ENCODE measurements at places on chromosomes 16 and 17.
A peak's percentile ranks its signal among the peaks of the same experiment; 100 is the strongest.

DNA sequence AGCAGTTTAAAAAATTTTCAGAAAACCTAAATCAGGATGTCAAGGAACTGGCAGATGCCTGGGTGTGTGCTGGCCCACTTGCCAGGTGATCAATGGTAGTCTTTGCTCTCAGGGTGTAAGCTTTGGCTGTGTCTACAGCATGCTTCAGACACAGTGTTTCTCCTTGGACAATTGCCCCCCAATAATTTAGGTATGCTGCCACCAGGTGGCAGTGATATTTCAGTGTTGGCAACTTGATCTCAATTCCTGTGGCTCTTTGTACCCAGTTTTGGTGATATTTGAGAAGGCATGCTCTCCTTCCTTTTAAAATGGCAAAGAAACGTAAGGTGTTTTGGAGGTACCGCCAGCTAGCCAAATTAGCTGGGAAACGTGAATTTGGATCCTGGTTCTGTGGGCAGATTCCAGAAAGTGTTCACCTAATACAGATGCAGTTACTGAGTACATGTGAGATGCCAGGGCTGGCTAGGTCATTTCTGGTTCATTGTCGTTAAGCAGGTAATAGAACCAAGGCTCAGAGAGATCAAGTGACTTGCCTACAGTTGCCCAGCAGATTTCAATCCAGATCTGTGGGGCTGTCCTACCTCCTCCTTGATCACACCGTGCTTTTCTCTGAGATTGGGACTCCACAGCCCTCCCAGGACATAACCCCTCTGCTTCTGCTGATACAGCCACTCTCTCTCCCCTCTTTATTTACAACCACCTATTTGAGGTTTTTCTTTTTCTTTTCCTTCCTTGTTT is 155.6 kb upstream of the PLCG2 start:
- H3K4me1 ChIP-seq, result peaks cover 18% of the 10 kb centered on the region
- H3K4me3 ChIP-seq, result no peak overlapping the region
- no peak for DNase-seq
- H3K36me3 ChIP-seq, result peaks cover 40% of the 10 kb centered on the region

DNA sequence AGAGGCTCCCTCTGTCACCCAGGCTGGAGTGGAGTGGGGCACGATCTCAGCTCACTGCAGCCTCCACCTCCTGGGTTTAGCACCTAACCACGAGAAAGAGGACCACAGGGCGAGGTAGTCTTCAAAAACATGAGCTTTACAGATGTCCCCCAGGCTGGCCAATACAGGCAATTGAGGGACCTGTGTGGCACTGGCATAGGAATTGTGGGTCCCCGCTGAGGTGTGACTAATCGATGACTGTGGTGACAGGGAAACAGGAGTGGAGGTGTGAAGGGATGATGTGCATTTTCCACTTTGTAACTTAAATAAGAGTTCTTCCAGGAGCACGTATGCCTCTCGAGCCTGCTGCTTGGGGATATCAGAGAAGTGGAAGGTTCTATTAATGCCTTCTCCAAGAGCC is 12.6 kb upstream of the ARHGAP17 start:
- H3K4me1 ChIP-seq, result peaks cover 5% of the 10 kb centered on the region
- H3K36me3 ChIP-seq, result no peaks in the 10 kb centered on the region
- no peak overlapping the region for H3K27ac ChIP-seq
- no peak for DNase-seq
- H3K27me3 ChIP-seq, result no peaks in the 10 kb centered on the region
- H3K4me3 ChIP-seq, result no peak overlapping the region

DNA sequence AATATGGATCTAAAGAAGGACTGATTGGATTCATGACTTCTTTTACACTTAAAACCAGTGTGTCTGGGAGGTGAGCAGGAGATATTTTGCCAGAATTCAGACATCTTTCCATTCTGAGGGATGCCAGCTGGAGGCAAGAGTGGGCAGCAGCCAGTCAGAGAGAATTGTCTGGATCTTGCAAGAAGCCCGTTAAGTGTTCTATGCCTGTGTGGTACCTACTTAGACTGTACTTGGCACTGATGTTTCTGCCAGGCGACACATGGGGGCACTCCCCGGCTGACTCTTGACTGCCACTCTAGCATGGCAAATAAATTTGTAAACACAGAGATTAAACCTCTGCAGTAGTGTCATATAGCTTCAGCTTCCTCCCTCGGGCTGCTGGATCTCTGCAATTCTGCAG is 247.7 kb downstream of the UTP18 start:
- no peaks in the 10 kb centered on the region for H3K27me3 ChIP-seq
- no peak overlapping the region for H3K4me3 ChIP-seq
- H3K27ac ChIP-seq, result no peak overlapping the region
- DNase-seq, result no peak
- H3K36me3 ChIP-seq, result no peaks in the 10 kb centered on the region
- H3K4me1 ChIP-seq, result no peaks in the 10 kb centered on the region

DNA sequence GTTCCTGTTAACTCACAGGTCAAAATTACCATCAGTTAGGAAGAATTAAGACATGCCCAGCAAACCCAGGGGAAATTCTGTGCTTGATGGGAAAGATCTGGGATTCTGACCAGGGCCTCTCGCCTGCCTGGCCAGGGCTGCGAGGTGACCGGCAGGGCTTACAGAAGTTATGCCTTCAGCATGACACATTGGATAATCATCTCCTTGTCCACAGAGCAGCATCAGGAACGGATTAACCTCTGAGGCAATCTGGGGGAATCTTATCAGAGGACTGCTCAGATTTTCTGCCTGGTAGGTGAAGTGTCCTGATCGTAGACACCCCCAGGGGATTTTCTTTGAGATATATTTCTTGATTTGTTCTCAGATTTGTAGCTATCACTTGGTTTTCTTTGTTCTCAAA is 172.5 kb downstream of the HS3ST3A1 start:
- no peaks in the 10 kb centered on the region for H3K36me3 ChIP-seq
- H3K4me1 ChIP-seq, result no peaks in the 10 kb centered on the region
- peak; percentile 56 for DNase-seq
- no peak overlapping the region for H3K27ac ChIP-seq
- no peaks in the 10 kb centered on the region for H3K27me3 ChIP-seq

- no peaks in the 10 kb centered on the region for H3K27me3 ChIP-seq
- H3K36me3 ChIP-seq, result no peaks in the 10 kb centered on the region
- H3K27ac ChIP-seq, result no peak overlapping the region
- H3K4me3 ChIP-seq, result no peak overlapping the region
- DNase-seq, result no peak
Measured at GRCh38 chr16:9372934-9373890, 281.8 kb downstream of the HAPSTR1 start.

- H3K27ac ChIP-seq, result no peak overlapping the region
- H3K4me1 ChIP-seq, result no peaks in the 10 kb centered on the region
- no peak overlapping the region for H3K4me3 ChIP-seq
- H3K27me3 ChIP-seq, result no peaks in the 10 kb centered on the region
- no peak for DNase-seq
Measured at GRCh38 chr16:12587170-12587569, 216.5 kb downstream of the CPPED1 start.

DNA sequence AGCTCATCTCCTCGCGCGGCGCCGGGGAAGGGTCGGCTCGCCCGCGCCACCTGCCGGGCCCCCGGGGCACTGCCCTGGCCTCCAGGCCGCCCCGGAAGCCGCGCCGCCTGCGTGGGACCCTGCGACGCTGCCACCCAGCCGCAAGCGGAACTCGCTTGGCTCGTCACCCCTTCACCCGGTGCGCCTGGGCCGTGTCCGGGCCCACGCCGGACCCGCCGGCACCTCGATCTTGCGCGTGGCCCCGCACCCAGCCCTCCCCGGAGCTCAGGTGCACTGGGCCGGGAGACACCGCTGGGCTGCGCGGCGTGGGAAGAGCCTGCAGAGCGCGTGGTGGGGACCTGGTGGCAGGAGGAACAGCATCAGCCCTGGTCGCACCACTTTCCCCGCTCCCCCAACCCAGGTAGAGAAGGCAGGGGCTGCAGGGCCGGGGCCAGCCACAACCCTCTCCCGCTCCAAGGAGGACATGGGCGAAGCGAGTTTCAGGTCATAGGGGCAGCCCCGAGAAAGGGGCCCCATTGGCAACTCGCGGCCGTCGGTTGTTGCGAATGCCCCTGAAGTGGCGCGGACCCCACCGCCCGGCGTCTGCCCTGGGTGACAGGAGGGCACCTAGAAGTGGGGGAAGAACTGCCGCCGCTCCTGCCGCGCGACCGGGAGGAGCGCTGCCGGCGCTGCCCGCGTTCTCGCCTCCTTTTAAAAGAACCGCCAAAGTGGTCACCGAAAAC is 363 bp upstream of the MIF4GD start:
- H3K36me3 ChIP-seq, result peaks cover 11% of the 10 kb centered on the region
- no peaks in the 10 kb centered on the region for H3K4me1 ChIP-seq
- no peaks in the 10 kb centered on the region for H3K27me3 ChIP-seq

DNA sequence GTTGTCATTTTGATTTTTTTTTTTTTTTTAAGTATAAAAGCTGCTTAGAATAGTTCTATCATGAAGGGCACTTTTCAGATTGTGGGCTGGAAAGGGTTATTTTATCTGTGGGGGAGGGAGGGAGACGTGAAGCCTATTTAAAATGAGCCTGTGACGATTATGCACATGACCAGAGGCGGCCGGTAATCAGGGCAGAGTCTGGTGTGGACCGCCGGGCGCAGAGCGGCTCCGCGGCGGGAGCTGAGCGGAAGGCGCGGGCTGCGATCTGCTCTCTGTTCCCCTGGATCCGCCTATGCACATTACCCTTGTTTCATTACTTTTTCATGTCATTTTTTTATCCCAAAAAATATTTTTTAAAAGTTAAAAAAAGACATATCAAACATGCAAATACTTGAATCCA is 23.5 kb downstream of the TMC6 start:
- no peak overlapping the region for H3K27ac ChIP-seq
- no peaks in the 10 kb centered on the region for H3K27me3 ChIP-seq
- peaks cover 21% of the 10 kb centered on the region for H3K36me3 ChIP-seq
- no peak overlapping the region for H3K4me3 ChIP-seq

- no peak overlapping the region for H3K4me3 ChIP-seq
- DNase-seq, result no peak
- H3K27me3 ChIP-seq, result no peaks in the 10 kb centered on the region
- peaks cover 2% of the 10 kb centered on the region for H3K4me1 ChIP-seq
- H3K27ac ChIP-seq, result no peak overlapping the region
- H3K36me3 ChIP-seq, result no peaks in the 10 kb centered on the region
Measured at GRCh38 chr17:80503031-80503430, 26.6 kb upstream of the NPTX1 start.

DNA sequence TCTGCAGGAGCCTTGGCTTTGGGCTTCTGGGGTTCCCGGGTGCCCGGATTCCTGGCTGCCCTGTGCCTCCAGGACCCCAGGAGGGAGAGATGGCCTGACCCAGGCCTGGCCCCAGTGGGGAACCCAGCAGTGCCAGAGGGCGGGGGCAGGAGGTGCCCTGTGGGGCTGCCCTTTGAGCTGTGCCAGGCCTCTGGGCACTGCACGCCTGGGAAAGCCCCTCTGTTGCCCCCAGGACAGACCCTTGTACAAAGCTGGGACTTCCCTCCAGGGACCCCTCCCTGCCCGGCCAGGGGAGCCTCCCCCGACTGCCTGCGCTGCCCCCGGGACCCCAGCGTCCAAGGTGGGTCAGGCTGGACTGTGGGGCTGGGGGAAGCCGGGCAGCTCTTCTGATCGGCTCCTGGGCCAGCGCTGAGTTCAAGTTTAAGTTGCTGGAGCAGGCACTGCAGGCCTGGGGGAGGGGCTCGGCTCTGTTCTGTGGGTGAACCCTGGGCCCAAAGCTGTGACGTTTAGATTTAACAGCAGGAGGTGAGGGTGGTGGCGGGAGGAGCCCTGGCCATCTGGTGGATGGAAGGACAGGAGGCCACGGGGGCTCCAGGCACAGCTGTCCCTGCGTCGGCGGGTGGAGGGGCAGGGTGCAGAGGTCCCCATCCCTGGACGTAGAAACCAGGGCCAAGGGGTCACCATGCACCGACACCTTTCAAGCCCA is 27.6 kb upstream of the C1QTNF8 start:
- H3K27me3 ChIP-seq, result no peaks in the 10 kb centered on the region
- no peak overlapping the region for H3K27ac ChIP-seq
- DNase-seq, result no peak
- H3K4me1 ChIP-seq, result no peaks in the 10 kb centered on the region

GRCh38 chr17:47803751-47804150 is 17.8 kb downstream of the OSBPL7 start:
- H3K27ac ChIP-seq, result no peak overlapping the region
- DNase-seq, result no peak
- H3K27me3 ChIP-seq, result no peaks in the 10 kb centered on the region
- no peak overlapping the region for H3K4me3 ChIP-seq
- H3K36me3 ChIP-seq, result peaks cover 16% of the 10 kb centered on the region

DNA sequence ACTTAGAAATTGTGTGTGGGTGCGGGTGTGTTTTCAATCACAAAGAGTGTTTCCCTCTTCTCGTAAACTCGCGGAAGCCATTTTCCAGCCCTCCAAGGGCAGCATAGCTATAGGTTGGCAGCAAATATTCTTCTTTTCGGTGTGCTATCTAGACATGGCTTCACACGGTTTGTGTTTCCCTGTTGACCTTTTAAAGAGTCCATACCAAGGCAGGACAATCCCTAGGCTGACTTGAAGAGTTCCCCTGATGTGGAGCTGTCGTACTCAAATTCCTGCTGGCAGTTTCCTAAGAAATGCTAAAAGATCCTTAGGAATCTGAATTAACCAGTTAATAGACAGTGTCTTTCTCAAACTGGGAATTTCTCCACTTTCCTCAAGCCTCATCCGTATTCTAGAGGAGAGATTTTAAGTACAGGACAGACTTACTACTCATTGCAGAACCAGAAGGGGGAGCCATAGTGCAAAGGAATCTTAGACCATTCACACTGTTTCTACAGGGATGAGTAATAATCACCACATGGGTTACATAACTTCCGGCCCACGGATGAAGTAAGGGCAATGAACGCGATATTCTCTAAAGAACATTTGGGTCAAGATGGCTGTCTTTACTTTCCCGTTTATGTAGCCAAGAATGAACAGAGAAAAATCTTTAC is 288.6 kb upstream of the ELAC2 start:
- H3K36me3 ChIP-seq, result no peaks in the 10 kb centered on the region
- DNase-seq, result peak; percentile 87

GRCh38 chr17:59762049-59762823 is 54.8 kb downstream of the VMP1 start:
- H3K36me3 ChIP-seq, result peaks cover 17% of the 10 kb centered on the region
- peak overlapping the region; percentile 96 for H3K27ac ChIP-seq
- H3K4me3 ChIP-seq, result no peak overlapping the region
- no peak for DNase-seq
- peaks cover 12% of the 10 kb centered on the region for H3K4me1 ChIP-seq
- no peaks in the 10 kb centered on the region for H3K27me3 ChIP-seq

DNA sequence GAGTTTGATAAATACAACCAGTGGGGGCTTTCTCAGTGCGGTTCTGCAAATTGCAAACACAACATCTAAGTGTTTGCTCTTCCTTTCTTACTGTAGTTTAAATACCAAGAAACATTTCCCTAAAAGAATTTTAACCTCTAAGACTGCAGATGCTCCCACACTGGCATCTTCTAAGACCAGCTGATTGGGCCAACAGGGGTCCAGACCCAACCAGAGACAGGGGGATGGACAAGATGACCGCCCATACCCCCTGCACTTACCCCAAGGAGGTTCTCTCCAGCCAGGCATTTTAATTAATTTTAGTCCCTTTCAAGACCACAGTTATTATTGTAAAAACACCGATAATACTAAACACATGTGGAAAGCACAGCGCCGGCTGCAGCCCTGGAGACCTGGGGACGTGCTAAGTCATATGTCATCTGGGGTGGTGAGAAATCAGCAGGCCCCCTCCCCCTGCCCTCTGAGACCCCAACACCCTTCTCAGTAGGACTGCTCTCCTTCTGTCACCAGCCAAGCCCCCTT is 242.3 kb downstream of the SOX9 start:
- no peaks in the 10 kb centered on the region for H3K4me1 ChIP-seq
- H3K4me3 ChIP-seq, result no peak overlapping the region
- DNase-seq, result no peak
- H3K27ac ChIP-seq, result no peak overlapping the region
- no peaks in the 10 kb centered on the region for H3K36me3 ChIP-seq

All from trophoblast cell (in vitro differentiated cells and primary cell).